ENCODE measurements at places on chromosomes 7 and 10.

GRCh38 chr7:30912986-30913811, 1.5 kb downstream of the AQP1 start:
- no peak for DNase-seq

- DNase-seq: no peak
These were observed 8.4 kb downstream of the VCL start for GRCh38 chr10:74006269-74006668.

DNA sequence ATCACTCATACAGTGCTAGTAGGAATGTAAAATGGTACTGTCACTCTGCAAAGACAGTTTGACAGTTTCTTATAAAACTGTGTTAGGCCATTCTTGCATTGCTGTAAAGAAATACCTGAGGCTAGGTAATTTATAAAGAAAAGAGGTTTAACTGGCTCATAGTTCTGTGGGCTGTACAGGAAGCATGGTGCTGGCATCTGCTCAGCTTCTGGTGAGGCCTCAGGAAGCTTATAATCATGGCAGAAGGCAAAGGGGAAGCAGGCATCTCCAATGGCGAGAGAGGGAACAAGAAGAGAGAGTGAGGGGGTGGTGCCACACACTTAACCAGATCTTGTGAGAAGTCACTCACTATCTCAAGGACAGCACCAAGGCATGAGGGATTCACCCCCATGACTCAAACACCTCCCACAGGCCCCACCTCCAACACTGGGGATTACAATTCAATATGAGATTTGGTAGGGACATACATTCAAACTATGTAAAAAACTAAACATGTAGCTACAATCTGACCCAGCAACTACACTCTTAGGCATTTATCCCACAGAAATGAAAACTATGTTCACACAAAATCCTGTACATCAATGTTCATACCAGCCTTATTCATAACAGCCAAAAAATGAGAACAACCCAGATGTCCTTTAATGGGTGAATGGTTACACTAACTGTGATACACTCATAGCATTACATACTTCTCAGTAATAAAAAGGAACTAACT, 5.0 kb downstream of the ALDH18A1 start:
- DNase-seq: no peak

- DNase-seq: peak; percentile 10
These were observed 27.7 kb upstream of the VAX1 start for GRCh38 chr10:117165538-117166417.

- no peak for DNase-seq
These were observed 42.9 kb downstream of the ELFN1 start for GRCh38 chr7:1712907-1713501.

Measured in occipital lobe (tissue), 3 donors.